ENCODE measurements at places on chromosomes 3 and 15.
A peak's percentile ranks its signal among the peaks of the same experiment; 100 is the strongest.

GRCh38 chr3:29827756-29828155 is 546.9 kb downstream of the RBMS3 start:
- no peak for DNase-seq

DNA sequence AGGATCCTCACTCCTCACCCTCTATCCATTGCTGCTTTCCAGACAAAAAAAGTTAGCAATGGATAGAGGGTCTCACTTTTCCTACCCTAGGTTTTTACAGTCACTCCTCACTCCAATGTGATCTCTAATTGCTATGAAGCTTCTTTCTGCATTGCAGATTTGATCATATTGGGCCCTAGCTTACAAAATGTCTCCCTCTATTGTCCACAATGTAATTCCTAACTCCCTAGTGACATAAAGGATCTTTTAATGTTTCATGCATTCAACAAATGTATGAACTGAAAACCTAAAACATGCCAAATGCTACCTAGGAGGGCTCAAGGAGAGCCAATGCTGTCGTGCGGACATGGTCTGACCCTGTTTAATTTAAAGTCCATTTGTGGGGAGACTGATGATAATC is 234.8 kb downstream of the CADM2 start:
- no peak for DNase-seq

DNA sequence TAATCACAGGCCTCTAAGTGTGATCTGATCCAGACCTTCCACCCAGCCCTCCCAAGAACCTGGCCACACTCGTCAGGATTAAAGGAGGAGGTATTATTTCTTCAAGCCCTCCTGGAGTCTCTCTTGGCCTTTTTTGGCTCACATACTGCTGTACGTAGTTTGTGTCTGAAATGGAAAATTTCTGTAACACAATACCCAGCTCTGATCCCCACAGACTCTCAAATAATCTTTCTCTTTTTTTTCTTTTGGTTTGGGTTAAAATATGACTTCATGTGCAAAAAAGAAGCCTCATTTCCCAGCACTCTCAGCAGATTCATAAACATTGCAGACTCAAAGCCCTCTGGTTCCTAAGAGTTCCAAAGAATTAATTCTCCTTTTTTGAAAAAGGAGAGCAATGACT is 96.5 kb upstream of the PHLDB2 start:
- DNase-seq, result no peak

DNA sequence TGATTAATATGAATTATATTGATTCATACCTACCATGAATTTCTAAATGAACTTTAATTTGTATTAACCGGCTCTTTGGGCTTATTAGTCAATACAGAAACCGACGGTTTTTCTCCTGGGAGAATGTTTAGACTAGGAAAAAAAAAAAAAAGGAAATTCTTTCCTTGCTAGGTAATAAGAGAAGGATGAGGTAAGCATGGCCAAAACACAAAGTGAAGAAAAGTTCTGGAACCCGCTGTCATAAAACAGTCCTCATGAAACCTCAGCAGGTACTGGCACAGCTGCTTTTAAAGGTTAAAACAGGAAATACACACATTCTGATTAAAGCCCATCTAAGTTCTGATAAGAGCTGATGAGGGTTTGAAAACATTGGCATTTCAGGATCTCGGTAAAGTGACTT is 30.8 kb upstream of the PSTPIP1 start:
- DNase-seq, result no peak

DNA sequence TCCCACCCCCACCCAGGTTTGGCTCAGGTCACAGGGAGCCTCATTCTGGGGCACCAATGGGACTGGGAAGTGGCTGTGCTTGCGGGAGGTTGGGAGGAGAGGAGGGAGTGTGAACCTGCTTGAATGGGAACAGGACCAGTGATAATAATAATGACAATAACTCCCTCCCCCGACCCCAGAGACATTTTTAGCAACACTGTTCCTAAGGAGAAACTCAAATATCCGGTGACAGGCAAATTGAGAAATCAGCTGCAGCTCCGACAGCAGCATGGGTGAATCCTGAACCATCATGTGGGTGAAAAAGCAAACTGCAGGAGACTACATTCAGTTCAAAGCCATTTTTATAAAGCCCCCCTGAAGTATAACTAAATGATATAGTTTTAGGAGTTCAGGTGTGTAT is 11.6 kb upstream of the RPL29 start:
- DNase-seq, result no peak

GRCh38 chr3:98727638-98728037 is 35.5 kb upstream of the ST3GAL6 start:
- DNase-seq, result no peak

DNA sequence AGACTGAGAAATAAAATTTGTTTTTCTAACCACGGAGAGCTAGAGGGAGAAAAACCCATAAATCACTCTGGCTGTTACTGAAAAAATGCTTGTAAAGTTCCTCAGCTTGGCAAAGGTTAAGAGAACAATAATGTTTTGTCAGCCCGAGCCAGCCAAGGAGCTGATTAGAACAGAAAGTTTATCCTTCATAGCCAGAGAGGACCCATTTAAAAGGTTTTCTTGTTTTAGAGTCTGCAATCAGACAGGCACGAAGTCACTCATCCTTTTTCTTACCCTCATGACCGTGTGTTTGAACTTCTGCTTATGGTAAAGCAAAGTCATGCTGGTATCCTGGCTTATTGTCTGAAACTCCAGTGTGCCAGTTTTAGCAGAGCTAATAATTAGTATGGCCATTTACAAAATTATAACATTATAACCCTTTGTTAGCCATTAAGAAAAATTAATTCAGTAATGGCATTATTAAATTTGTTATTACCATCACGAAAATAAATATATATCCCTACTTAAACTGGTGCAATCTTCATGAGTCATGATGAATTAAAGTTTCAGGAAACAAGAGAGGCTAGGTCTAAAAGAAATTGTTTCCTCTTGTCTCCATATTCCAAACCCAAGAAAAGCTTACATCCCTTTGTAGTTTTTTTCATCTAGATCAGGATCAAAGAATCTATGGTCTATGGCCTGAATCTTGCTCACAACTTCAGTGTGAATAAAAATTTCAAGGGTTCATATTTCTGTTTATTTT is 13.5 kb upstream of the STXBP5L start:
- no peak for DNase-seq

- no peak for DNase-seq
Observed at GRCh38 chr3:53244271-53244670, 11.6 kb downstream of the TKT start.

GRCh38 chr3:134709561-134710312 is 58.9 kb upstream of the KY start:
- no peak for DNase-seq

DNA sequence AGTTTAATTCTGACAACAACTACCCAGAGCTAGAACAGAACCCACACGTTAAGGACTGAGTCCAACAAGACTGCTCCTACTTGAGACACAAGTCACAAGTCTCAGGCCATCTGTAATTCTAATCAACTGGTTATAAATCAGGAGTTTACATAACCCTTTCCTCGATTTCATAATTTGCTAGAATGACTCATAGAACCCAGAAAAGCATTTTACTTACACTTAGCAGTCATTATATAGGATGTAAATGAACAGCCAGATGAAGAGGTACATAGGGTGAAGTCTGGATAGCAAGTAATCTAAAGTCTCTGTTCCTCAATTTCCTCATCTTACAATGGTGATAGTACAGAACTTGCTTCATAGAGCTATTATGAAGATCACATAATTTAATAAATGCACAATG is 1018.2 kb downstream of the DIPK2A start:
- no peak for DNase-seq

DNA sequence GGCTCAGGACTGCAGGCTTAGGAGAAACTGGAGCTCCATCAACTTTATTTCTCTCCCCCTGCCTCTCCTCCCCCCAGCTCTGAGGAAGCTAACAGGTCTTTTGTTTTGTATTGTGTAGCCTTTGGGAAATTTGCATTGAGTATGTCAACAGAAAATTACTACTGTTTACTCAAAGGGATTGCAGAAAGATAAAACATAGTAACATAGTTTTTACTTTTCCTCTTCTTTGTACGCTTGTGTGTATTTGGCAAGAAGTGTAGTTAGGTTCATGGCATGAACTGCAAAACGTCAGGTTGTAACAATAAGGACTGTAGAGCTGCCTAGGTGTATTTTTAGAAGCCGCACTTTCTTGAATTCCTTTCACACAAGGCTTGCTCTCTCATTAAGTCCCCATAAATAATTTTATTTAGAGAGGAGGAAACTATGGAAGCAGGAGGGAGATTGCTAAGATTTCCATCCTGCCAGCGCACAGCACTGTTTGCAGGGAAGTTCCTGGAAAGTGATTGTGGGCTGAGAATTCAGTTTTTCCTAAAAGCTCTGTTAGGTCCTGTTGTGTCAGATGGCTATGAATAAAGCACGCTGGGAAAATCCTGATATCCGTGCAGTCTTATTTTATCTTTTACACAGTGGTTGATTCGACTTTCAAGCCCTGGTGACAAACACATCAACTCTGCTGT is 21.1 kb upstream of the SATB1 start:
- no peak for DNase-seq

GRCh38 chr15:46317029-46317428 is 682.2 kb downstream of the SQOR start:
- DNase-seq, result no peak

GRCh38 chr15:58401991-58402649 is 29.7 kb upstream of the LIPC start:
- DNase-seq, result no peak

DNA sequence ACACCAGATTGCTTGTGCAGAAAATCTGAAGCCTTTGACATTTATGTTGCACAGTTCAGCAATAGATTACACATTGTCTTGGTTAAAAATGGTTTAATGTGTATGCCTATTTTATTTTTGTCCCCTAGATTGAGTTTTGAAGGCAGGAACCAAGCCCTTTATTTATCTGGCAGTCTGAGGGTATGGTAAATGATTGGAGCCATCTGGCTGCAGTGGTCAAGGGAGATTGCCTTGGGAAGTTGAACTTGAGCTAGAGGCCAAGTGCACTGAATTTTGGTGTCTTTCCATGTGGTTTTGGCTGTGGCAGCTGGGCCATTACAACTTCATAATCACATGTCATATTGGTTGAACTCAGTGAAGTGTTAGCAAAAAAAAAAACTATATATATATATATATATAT is 248.7 kb upstream of the C2CD4B start:
- no peak for DNase-seq

GRCh38 chr3:167839460-167840134 is 104.1 kb downstream of the SERPINI1 start:
- no peak for DNase-seq

DNA sequence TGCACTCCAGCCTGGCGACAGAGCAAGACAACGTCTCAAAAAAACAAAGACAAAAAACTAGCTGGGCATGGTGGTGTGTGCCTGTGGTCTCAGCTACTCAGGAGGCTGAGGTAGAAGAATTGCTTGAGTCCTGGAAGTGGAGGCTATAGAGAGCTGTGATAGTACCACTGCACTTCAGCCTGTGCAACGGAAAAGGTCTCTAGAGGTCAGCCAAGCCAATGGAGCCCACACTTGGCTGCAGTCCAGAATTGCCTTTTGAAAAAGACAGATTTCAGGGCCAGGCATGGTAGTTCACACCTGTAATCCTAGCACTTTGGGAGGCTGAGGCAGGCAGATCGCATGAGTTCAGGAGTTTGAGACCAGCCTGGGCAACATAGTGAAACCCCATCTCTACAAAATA is 8.4 kb upstream of the RBPMS2 start:
- no peak for DNase-seq

DNA sequence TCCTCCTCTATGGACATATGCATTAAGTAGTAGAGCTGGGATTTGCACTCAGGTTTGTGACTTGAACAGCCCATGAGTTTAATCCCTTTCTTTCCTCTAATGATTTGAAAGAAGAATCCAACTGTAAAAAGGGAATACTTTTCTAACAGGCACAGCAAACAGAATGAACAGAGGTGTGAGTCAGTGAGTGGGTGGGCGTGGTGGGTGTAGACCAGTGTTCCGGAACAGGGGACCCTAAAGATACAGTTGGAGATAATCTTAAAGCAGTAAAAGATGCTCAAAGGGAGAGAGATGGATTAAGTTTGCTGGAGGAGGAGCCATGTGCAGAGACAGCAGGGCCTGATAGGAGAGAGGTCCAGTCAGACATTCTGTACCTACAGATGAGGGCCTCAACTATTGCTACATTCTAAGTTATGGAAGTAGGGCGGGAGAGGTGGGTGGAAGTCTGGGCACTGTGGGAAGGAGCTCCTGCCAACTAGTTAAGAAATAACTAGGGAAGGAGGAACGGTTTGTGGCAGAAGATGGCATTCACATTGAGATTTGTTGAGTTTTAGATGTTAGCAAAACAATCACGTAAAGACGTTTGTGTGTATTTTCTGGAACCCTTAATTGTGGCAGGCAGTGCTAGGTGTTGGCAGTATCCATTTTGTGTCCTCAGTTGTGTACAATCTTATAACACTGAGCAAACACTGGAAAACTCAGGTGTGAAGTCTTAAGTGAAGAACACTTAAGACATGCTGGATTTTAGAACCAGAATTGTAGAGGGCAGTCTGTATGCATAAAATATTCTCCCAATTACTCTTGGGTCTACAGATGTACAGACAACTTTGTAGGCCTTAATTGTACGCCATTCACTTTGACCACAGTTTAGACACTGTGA is 511.0 kb downstream of the GRM7 start:
- no peak for DNase-seq

GRCh38 chr15:41022487-41023090 is 69.3 kb downstream of the CHAC1 start:
- peak; percentile 55 for DNase-seq

DNA sequence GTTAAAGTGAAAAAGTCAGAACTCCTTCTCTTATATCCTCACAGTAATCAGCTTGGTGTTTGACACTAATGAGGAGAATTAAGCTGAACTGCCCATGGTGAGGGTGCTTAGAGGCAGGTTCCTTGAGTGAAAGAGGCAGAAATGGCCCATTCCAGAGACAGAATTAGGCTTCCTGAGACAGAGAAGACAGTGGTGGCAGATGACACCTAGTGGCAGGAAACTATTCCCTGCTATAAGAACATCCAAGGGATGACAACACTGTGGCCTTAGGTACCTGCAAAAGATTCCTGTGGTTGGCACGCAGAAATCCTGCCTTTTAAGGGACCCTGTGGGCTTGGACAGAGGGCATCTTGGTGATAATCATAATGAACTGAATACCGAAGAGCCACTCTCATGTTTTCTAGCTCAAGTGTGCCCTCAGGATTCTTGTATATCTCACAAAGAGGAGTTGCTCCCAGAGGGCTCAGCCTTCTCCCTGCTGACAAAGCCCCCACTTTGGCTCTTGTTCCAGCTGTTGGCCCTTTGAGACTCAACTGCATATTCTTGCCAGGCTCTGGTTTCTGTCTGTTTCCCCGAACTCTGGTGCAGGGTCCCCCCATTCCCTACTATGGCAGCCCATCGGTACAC is 56.0 kb downstream of the KBTBD12 start:
- peak; percentile 54 for DNase-seq
